ENCODE measurements at places on chromosomes 1 and 21.

DNA sequence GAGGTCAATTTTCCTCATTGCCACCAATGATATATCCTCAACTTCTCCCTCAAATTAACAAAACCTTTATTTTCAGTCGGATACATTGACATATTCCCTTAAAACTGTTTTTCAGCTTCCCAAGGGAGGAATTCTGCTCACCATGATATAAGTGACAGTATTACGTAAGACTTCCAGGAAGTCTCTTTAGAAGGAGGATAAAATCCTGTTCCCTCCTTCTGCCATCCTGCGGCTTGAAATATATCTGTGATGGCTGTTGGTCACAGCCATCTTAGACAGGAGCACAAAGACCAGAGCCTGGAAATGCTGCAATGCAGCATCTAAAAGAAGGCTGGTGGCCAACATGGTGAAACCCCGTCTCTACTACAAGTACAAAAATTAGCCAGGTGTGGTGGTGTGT is 270.4 kb downstream of the GPATCH2 start:
- DNase-seq, result no peak

DNA sequence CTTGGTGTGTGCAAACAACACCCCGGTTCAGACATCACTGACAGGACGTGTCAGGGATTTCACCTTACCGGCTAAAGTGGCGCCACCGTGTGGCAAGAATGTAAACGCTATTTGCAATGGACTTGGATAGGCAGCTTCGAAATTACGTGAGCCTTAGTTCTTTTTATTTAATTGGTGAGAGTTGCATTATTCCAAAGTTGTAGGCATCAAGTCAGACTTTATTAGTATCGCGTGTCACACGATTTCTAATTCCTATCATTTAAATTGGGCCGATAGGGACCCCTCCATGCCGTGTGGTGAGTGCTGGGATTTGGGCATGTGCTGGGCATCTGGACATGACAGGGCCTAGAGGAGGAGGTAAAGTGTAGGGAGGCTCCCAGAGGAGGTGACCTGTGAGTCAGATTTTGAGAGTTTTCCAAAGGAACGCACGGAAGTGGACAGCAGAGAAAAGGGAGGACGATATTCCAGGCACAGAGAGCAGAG is 14.5 kb upstream of the CPT2 start:
- peak; percentile 79 for DNase-seq

DNA sequence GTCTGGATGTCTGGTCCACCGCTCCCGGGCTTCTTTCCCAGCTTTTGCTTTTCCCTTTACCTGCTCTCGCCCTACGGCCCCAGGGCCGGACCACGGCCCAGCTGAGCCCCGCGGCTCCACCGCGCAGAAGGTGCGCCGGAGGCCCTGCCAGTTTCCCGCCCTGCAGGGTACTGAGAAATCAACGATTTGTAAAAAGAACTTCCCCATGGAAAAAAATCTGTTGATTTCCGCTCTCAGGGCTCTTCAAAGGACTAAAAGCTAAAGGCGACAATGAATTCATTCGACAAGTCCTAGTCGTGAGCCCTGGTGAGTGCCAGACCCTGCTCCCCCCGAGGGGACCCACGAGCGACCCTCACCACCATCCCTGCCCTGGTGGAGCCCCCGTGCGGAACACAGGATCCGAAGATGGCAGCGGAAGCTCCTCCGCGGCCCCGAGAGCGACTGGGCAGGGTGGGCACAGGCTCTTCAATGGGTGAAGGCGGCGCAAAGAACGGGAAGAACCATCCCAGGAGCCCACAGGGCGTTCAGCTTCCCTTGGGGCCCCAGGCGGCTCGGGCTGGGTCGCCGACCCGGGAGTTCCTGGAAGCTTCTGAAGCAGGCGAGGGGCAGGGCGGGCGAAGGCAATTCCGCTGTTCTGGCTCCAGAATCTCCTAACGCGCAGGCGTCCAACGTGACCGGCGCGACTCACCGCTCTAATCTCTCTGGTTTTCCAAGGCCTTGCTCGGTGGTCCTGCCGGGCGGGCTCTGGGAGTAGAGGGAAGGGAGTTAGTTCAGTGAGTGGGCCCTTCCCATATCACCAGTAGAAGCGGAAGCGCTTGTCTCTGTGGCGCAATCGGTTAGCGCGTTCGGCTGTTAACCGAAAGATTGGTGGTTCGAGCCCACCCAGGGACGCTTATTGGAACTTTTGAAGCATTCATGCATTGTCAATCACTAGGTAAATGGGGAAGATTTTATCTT is 6.6 kb upstream of the RNU1-2 start:
- DNase-seq, result peak; percentile 41

DNA sequence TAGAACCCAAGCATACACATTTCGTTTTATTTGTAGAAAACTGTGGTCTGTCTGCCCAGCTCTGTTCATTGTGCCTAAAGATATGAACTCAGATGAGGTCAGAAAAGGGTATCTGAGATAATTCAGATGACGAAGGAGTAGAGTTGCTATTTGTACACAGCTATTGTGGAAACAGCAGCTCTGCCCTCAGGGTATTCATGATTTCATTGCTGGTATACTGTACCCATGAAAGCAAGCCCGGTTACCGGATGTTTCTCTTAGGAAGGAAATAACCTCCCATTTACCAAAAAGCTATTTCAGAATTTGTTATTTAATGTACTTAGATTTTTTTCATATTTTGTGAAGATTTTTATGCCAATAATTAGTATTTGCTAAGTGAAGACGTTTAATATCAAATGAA is 37.8 kb downstream of the SMAP2 start:
- no peak for DNase-seq

DNA sequence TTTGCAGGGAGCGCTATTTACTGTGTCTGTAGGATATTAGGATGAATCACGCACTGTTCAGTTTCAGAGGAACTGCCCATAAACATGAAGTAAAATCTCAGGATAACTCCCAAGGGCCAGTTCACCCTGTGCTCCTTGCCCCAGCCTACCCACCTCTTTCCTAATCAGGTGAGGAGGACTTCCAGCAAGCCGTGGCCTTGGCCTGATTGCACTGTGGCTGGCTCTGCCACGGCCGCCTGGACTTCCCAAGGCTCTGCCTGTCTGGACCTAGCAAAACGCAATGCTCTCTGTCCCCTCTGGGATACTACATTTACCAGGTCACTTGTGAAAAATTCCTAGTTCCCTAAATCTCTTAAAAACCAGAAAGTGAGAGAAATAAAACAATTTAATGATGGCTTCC is 7.4 kb upstream of the ASCL5 start:
- DNase-seq, result no peak

DNA sequence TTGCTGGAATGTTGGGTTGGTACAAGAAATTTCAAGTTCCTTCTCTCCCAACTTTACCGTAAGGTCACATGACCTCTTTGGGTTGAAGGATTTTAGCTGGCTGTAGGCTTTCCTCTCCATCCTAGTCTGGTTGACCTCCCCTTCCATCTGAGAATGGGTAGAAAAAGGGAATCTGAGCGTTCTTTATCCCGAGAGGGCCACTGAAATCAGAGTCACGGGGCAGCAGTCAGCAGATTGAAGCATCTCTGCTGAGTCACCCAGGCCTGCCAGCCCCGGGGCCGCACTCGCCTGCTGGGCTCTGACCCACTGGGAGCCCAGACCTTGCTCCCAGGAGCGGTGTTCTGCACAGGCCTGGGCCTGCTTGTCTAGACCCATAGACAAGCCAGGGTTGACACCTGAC is 31.0 kb downstream of the TMCC2 start:
- DNase-seq, result no peak

DNA sequence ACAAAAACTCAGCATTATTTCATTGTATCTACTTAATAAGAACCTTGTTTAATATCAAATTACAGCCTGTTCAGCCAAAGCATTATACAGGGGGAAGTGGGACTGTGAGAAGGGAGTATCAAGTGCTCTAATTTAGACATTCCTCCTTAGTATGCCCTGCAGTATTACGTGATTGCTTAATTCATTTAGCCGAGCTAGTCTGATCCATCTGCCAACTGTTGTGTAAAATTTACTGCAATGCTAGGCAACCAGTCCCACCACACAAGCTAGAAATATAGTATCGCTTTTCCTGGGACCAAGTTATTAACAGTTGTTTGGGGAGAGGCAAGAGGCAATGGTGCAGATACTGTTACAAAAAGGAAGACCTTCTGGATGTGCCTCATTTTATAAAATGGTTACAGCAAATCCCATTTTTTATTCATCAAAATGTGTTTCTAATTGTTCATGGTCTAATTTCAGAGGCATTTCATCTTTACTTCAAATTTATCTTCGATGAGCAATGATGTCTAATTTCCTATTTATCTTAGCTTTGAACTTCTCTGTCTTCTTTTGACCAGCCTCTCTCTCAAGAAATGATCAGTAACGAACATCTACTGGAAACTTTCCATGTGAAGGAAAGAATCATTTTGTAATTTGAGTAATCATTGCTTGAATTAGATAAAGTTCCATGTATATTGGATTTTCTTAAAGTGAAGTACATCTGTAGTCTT is 283.3 kb downstream of the DUSP10 start:
- no peak for DNase-seq

DNA sequence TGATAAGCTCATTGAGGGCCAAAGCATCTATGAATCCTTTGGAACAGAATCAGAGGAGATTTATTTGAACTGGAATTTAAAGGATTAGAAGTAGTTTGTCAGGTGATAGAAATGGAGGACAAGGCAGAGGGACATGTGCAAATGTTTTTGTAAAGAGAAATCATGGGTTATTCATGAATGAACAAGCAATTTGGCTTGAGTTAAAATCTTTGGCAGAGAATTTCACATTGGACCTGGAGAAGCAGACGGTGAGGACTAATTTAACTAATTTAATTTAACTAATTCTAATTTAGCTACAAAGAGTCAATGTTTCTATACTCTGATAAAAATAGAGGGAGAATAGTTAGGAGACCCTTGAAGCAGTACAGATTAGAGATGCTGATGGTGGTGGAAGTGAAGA is 36.3 kb downstream of the SNX7 start:
- DNase-seq, result no peak

- no peak for DNase-seq
Observed at GRCh38 chr1:25096307-25097150, 135.8 kb downstream of the SYF2 start.

GRCh38 chr1:99681583-99681982 is 35.7 kb downstream of the PALMD start:
- DNase-seq, result no peak

- no peak for DNase-seq
Observed at GRCh38 chr1:52911541-52911940, 10.0 kb downstream of the ECHDC2 start.

- DNase-seq, result no peak
Observed at GRCh38 chr1:191857600-191857999, 300.7 kb upstream of the RGS18 start.

DNA sequence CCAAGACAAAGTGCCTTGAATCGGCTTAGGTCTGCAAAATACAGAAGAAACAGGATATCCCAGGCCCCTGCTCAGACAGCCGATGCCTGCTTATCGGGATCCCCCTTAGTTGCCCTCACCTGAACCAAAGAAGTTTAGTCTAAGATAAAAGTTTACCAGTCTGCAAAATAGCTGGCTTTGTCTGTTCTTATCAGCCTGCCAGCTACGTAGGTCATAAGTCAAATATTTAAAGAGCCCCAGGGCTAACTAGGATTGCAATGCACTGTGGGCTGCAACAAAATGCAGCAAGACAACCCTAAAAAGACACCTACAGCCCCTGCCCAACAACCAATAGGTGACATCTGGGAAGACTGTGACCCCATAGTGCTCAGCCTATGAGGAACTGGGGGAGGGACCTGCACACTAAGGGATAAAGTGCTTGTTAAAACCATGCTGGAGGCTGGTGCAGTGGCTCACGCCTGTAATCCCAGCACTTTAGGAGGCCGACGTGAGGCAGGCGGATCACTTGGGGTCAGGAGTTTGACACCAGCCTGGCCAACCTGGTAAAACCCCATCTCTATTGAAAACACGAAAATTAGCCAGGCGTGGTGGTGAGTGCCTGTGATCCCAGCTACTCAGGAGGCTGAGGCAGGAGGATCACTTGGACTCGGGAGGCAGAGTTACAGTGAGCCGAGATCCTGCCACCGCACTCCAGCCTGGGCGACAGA is 27.4 kb downstream of the LRRC3 start:
- no peak for DNase-seq

GRCh38 chr1:103348136-103348535 is 177.4 kb upstream of the RNPC3 start:
- DNase-seq, result no peak

GRCh38 chr1:232176222-232176621 is 453.7 kb downstream of the SIPA1L2 start:
- DNase-seq, result no peak

DNA sequence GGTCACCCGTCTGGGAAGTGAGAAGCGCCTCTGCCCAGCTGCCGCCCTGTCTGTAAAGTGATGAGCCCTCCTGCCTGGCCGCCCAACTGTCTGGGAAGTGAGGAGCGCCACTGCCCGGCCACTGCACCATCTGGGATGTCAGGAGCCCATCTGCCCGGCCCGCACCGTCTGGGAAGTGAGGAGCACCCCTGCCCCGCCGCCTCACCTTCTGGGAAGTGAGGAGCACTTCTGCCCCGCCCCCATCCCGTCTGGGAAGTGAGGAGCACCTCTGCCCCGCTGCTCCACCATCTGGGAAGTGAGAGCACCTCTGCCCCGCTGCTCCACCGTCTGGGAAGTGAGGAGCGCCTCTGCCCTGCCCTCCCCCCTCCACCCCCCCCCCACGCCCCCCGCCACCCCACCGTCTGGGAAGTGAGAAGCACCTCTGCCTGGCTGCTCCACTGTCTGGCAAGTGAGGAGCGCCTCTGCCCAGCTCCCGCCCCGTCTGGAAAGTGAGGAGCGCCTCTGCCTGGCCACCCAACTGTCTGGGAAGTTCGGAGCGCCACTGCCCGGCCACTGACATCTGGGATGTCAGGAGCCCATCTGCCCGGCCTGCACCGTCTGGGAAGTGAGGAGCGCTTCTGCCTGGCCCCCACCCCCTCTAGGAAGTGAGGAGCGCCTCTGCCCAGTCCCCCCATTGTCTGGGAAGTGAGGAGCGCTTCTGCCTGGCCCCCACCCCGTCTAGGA is 4.5 kb upstream of the ZZZ3 start:
- DNase-seq, result no peak

DNA sequence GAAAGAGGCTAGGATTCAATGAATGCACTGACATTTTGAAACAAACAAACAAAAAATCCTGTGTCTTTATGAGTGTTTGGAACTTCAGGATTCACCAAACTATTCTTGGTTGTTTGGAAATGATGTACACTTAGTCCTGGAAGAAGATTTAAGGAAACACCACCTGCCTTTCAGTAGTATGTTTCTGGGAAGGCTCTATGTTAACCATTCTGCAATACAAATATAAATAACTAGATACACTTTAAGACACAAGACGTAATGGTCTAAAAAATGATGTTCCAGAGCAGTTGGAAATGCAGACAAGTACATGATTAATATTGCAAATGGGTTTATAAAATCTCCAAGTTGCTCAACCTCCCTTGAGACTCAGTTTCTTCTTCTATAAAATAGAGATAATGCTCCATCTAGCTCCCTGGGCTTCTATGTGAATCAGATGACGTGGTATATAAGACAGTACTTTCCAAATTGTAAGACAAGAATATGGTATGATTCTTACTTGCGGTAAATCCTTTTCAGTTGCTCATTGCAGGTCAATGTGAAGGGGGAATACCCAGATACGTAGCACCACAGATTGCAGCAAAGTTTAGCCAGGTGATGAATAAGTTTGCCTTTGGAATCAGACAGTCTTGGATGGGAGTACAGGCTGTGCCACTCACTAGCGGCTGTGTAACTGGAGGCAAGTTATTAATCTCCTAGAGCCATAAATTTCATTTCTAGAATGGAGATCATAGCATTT is 224.8 kb upstream of the SGIP1 start:
- DNase-seq, result no peak

All from CD8-positive, alpha-beta T cell (primary cell).